ENCODE measurements at places on chromosomes 2 and 18.

GRCh38 chr18:44916429-44917207 is 235.9 kb downstream of the SETBP1 start:
- no peak for DNase-seq

- no peak for DNase-seq
Observed at GRCh38 chr2:196823750-196824522, 14.8 kb upstream of the C2orf66 start.

DNA sequence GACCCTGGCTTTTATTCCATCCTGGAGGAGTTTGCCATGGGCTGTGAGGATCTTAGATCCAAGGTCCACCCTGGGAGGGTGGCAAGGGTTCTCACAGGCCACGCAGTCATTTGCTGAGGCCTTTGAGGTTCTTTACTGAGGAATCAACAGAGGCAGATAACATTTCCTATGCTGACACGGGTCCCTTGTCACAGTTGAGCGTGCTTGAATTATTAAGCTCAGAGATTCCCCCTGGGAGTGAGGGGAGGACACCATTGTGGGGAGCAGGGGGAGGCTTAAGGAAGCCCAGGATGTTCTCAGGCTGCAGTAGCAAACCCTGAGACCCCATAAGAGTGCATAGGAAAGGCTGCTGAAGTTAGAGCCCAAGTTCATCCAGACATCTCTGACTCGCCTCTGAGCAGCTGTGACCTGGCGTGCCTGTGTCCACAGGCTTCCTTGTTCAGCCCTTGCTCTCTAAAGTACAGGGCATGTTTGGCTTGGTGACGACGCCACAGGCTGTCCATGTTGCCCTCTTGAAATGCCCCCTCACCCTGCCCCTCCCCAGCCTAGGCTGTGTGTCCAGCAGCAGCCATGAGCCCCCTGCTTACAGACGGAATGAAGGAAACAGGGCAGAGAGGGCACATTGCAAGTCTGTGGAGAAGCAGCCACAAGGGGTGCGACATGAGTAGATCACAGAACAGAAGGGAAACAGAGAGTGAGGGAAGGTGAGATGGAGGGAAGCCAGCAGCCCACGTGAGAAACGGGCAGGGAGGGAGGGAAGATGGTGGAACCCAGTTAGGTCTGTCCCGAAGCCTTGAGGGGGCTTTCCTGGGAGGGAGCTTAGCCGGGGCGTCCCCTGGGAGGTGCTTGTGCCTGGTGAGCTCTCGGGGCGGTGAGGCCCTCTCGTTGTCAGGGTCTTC is 34.0 kb downstream of the NAPG start:
- DNase-seq: peak; percentile 27

DNA sequence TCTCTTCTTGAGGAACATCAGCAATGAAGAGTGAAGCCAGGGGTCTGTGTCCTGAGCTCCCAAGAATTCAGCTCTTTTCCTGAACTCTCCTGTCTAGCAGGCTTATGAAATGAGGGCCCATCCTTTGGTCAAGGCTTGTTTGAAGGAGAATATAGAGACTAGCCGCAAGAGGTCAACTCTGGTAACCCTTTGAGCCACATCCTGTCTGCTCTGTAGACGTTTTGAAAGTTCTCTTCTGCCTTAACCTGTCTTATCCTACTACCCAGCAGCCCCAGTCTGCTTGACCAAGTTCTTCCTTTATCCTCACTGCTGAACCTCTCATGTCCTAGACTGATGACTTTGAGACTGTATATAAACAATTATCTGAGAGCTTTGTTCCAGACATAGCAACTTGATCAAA is 5.4 kb downstream of the SEMA4F start:
- no peak for DNase-seq

- peak; percentile 97 for DNase-seq
Observed at GRCh38 chr2:6909431-6910385, 7.5 kb upstream of the RNF144A start.

DNA sequence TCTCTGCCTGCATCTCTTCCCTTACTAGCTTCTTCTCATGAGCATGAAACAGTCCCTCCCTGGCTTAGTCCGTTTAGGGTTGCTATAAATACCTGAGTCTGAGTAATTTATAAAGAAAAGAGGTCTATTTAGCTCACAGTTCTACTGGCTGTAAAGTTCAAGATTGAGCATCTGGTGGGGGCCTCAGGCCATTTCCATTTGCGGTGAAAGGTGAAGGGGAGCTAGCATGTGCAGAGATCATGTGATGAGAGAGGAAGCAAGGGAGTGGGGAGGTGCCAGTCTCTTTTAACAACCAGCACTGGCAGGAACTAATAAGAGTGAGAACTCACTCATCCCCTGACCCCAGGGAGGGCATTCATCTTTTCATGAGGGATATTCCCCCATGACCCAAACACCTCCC is 26.8 kb downstream of the RHBDD1 start:
- DNase-seq: no peak

DNA sequence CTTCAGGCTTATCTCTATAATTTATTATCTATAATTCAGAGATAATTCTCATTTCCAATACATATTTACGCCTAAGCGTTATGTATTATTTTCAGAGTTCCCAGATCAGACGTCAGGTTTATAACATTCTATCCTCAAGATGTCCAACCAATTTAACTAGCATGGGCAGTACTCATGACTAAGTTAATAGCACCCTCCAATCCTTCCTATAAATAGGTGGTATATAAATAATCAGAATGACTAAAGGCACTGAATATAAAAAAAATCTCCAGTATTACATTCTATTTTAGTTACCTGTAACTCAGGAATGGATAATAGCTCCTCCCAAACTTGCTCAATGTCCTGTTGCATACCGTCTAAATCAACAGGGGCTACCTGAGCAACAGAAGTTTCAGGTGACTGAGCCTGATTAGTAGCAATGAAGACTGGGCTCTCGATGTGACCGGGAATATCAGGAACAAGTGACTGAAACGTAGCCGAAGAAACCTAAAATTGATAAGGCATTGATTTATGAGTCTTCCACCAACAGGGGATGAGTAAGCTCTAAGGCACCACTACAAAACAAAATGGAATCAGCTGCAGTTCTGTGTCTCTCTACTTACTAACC is 19.6 kb downstream of the HNRNPA3 start:
- DNase-seq: no peak

All from hematopoietic multipotent progenitor cell treated with erythropoietin and hydrocortisone succinate and interleukin-3 and kit ligand, for 6 days (in vitro differentiated cells).